ENCODE measurements at places on chromosomes 11 and 22. TPM values are rescaled to one million over a fixed set of nuclear protein-coding genes. Genes with fewer than 3 reads are reported as not detected.

- no peak within 1 kb of the TSS for H3K27ac ChIP-seq
- peaks cover 3% of the 10 kb centered on the region for H3K4me1 ChIP-seq
- no peaks in the 10 kb centered on the region for H3K27me3 ChIP-seq
- no peak within 1 kb of the TSS for H3K4me3 ChIP-seq
Measured at GRCh38 chr11:64935359-64936081, at the start of gene GPHA2. TSS of gene GPHA2 (minus strand) at chr11:64935893. CDS start at chr11:64935460, 433 bp downstream.

DNA sequence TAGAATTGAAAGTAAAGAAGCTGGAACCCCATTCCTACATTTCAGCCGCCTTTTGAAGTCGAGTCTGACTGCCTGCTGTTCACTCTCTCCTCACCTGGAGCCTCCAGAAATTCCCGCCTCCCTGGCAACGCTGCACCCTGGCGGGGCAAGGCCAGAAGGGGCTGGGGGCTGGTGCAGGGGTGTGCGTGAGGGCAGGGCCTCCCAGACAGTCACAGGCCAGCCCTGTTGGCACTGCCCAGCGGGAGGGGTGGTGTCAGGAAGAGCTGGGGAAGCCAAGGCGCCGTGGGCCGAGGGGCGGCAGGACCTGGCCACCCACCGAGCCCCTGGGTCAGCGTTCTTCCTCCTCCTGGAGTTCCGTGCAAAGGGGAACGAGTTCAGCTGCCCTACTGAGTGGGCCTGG, 123.2 kb downstream of the KCNQ1OT1 start:
- no peak overlapping the region for H3K27ac ChIP-seq
- no peak for DNase-seq
- H3K27me3 ChIP-seq: no peaks in the 10 kb centered on the region
- no peaks in the 10 kb centered on the region for H3K36me3 ChIP-seq
- H3K4me3 ChIP-seq: no peak overlapping the region

DNA sequence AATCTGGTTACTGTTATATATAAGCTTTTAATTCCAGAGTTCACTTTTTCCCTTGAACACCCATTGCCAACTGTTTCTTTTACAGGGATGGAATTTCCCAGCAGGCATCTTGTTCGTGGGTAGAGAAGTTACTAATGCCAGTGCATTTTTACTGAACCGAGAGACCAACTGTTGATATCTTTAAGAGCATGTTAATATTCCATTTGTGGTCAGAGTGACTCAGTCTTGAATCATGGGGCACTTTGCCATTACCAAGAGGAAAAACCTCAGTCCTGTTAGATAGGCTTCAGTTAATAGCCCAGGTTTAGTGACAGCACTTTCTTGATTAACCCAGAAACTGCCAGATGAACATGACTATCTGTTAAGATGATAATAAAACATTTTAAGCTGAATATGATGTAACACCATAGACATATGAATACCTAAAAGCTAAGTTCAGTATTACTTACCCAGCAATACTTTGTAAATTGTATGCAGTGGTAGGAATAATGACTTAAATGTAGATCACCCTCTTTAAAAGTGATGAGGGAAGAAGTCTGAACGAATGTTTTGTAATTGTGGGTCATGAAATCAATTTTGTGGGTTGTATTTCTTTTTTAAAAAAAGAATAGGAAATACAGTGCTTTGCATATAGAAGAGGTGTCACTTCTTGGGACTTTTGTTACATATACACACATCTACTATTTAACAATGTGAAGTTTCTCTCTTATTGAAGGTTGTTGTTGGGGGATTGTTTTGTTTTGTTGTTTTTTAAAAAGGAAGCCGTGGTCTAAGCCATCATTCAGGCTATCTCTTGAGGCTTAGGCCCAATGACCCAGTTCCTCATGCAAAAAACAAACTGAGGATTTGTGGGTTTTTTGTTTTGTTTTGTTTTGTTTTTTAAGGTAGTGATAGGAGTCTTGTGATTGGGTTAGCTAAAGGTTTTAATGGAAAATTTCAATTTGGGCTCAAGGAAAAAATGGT, 79.2 kb upstream of the GRIK4 start:
- peaks cover 16% of the 10 kb centered on the region for H3K4me1 ChIP-seq
- peak; percentile 10 for DNase-seq
- no peak overlapping the region for H3K4me3 ChIP-seq
- no peaks in the 10 kb centered on the region for H3K36me3 ChIP-seq

DNA sequence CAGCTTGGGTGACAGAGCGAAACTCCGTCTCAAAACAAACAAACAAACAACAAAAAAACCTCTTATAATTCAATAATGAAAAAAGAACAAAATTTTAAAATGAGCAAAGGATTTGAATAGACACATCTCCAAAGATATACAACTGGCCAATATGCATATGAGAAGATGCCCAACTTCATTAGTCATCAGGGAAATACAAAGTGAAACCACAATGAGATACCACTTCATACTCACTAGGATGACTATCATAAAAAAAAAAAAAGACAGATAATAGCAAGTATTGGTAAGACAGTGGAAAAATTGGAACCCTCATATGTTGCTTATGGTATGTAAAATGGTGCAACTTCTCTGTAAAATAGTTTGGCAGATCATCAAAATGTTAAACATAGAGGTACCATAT, 28.7 kb upstream of the BARX2 start:
- H3K27ac ChIP-seq: no peak overlapping the region
- H3K4me3 ChIP-seq: no peak overlapping the region
- H3K36me3 ChIP-seq: no peaks in the 10 kb centered on the region
- peaks cover 6% of the 10 kb centered on the region for H3K4me1 ChIP-seq

- peaks cover 16% of the 10 kb centered on the region for H3K36me3 ChIP-seq
- DNase-seq: no peak
- peak overlapping the region; percentile 34 for H3K27ac ChIP-seq
- peaks cover 88% of the 10 kb centered on the region for H3K4me1 ChIP-seq
- H3K4me3 ChIP-seq: no peak overlapping the region
- H3K27me3 ChIP-seq: no peaks in the 10 kb centered on the region
Measured at GRCh38 chr11:96185220-96185768, 157.7 kb downstream of the MAML2 start.

DNA sequence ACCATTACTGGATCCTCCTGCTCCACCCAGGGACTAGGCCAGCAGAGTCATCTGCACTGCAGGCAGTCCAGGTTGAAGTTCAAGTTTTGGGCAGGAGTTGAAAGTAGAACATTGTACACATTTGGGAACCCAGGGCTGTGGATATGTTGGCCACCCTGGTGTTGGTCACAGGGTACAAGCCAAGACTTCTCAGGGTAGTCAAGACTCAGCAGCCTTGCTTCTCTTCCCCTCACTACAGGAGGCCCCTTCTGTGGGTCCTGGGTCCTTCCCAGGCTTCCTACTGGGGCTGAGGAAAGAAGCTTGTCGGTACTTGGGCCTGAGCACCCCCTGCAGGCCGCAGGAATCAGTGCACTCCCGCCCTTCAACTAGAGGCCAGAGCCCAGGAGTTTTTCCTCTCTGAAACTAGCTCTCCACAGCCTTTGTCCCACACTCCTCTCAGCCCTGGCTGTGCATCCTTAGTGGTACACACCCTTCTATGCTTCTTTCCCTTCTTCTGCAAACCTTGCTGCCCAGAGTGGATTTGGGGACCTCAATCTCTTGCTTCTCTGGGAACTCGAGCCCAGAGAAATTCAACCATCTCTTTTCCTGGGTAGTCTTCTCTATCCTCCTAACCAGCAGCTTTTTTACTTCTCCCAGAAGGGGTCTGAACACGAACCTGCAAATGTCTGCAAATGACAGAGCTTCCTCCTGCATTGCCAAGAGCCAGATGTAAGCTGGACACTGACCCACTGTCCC, 2.6 kb upstream of the HPX start:
- H3K27ac ChIP-seq: no peak overlapping the region
- no peaks in the 10 kb centered on the region for H3K36me3 ChIP-seq
- H3K4me1 ChIP-seq: no peaks in the 10 kb centered on the region

GRCh38 chr11:109267293-109268095, 154.5 kb upstream of the C11orf87 start:
- no peak overlapping the region for H3K4me3 ChIP-seq
- H3K4me1 ChIP-seq: no peaks in the 10 kb centered on the region
- no peaks in the 10 kb centered on the region for H3K36me3 ChIP-seq
- H3K27me3 ChIP-seq: no peaks in the 10 kb centered on the region
- DNase-seq: no peak

Gene AMBRA1
- 26.4 TPM for total RNA-seq

DNA sequence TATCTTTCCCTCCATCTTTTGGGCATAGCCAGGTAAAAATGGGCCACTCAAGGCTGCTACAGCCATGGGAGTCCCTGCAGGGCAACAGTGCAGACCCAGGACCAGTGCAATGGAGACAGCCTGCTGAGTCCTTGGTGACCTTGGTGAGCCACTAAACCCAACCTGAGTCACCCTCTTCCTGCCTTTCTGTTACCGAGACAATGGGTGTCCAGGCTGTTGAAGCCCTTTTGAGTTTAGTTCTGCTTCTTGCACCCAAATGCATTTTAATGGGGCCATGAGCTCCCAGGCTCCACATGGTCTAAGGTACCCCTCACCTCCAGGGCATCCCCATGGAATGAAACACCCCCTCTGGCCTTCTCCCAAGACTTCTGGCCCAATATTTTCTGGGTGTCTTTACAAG, 874 bp upstream of the PLAAT4 start:
- H3K36me3 ChIP-seq: no peaks in the 10 kb centered on the region
- H3K27ac ChIP-seq: peak overlapping the region; percentile 94
- DNase-seq: peak; percentile 65
- no peaks in the 10 kb centered on the region for H3K27me3 ChIP-seq

GRCh38 chr11:107691000-107691750, 20.7 kb downstream of the SLN start:
- DNase-seq: no peak
- H3K4me1 ChIP-seq: no peaks in the 10 kb centered on the region
- H3K27ac ChIP-seq: no peak overlapping the region
- H3K4me3 ChIP-seq: no peak overlapping the region
- peaks cover 9% of the 10 kb centered on the region for H3K27me3 ChIP-seq

- peaks cover 9% of the 10 kb centered on the region for H3K27me3 ChIP-seq
- peaks cover 3% of the 10 kb centered on the region for H3K4me1 ChIP-seq
- DNase-seq: no peak
- no peak overlapping the region for H3K27ac ChIP-seq
- H3K36me3 ChIP-seq: no peaks in the 10 kb centered on the region
- H3K4me3 ChIP-seq: no peak overlapping the region
Measured at GRCh38 chr11:72609476-72609875, 64.7 kb downstream of the PDE2A start.

DNA sequence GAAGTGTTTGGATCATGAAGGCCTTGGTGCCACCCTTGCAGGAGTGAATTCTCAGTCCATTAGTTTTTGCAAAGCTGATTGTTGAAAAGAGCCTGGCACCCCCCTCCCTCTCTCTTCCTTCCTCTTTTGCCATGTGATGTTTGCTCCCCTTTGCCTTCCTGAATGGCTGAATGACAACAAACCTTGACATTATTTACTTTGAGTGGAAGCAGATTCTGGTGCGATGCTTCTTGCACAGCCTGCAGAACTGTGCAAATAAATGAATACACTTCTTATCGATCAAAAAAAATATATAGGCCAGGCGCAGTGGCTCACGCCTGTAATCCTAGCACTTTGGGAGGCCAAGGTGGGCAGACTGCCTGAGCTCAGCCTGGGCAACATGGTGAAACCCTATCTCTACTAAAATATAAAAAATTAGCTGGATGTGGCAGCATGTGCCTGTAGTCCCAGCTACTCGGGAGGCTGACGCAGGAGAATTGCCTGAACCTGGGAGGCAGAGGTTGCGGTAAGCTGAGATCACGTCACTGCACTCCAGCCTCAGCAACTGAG, 2.0 kb upstream of the NARS2 start:
- no peaks in the 10 kb centered on the region for H3K27me3 ChIP-seq
- no peak overlapping the region for H3K4me3 ChIP-seq
- peaks cover 6% of the 10 kb centered on the region for H3K36me3 ChIP-seq
- H3K4me1 ChIP-seq: peaks cover 22% of the 10 kb centered on the region
- no peak overlapping the region for H3K27ac ChIP-seq
- DNase-seq: no peak

GRCh38 chr22:47849576-47849975, 1087.1 kb downstream of the TBC1D22A start:
- H3K36me3 ChIP-seq: no peaks in the 10 kb centered on the region
- H3K4me3 ChIP-seq: no peak overlapping the region
- H3K27ac ChIP-seq: no peak overlapping the region
- H3K4me1 ChIP-seq: no peaks in the 10 kb centered on the region

All from activated CD4-positive, alpha-beta T cell treated with anti-CD3 and anti-CD28 coated beads for 36 hours (primary cell).